ENCODE measurements at places on chromosomes 2 and 18. TPM values are rescaled to one million over a fixed set of nuclear protein-coding genes. Genes with fewer than 3 reads are reported as not detected.
A peak's percentile ranks its signal among the peaks of the same experiment; 100 is the strongest.

GALNT13 gene
- total RNA-seq = 0.78 TPM

KCNG2 gene
- total RNA-seq = 0.23 TPM

DNA sequence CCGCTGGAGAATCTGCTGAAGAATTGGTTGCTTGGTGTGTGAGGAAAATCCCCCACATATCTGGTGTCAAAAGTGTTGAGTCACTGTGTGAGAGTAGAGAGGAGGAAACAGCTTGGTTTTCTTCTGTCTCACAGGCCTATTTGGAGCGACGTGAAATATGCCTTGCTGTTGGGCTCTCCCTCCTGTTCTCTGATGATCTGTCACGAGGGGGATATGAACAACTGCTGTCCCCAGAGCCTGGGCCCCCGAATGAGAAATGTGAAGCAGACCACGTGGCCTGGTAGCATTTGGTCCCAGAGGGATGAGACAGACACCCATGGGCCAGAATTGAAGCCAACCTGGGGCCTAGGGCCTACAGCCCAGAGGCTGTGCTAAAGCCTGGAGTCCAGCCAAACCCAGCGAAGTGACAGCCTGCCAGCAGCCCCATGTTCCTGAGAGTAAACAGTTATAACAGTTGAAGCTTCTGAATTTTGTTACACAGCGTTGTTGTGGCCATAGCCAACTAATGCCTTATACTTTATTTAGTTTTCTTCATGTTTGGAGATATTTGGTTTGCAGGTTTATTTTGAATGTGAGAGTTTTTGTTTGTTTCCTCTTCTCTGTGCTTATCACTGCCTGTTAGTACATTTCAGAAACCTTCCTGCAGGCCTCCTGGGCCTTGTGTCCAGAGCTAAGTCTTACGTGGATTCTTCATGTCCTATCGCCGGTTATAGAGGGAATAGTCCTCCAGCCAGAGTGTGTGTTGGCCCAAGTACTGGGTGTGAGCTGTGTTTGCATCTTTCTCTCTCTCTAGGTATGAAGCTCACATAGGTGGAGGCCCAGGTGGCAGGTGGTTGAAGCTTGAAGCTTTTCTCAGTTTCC lies 18.7 kb upstream of the COLEC12 start:
- no peaks in the 10 kb centered on the region for H3K36me3 ChIP-seq
- H3K27me3 ChIP-seq = no peaks in the 10 kb centered on the region
- no peak overlapping the region for H3K4me3 ChIP-seq
- peak; percentile 83 for DNase-seq

DNA sequence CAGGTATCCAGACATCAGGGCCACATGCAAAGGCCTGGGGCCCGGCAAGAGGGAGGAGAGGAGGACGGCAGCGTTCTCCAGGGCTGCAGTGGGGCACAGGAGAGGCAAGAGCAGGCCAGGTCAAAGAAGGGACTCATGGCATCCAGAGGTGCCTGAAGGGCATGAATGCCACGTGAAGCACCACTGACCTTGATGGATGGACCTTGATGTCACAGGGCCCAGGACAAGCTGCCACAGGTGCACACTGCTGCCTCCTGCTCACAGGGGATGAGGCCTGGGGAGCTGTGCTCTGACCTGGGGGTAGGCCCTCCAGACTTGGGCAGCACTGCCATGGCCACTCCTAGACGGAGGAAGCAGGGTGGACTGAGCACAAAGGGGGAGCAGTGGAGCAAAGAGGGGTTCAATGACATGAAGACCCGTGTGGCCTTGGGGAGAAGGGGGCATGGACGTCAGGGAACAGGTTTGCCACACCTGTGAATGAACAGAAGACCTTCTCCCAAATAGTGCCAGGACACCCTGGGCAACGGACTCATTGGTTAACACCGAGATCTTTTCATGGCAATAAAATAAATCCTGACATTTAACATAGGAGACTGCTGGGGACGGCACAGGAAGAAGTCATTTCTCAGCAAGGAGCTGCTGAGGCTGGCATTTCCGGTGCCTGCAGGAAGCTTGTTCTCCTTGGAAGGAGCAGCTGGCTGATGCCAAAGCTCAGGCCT lies 65.6 kb downstream of the EMX1 start:
- H3K4me3 ChIP-seq = no peak overlapping the region
- no peaks in the 10 kb centered on the region for H3K27me3 ChIP-seq
- H3K4me1 ChIP-seq = no peaks in the 10 kb centered on the region
- peak; percentile 58 for DNase-seq
- no peak overlapping the region for H3K27ac ChIP-seq

SERPINB11 gene
- not detected for total RNA-seq

GRCh38 chr2:105885456-105885855 lies 140.7 kb downstream of the NCK2 start:
- H3K36me3 ChIP-seq = peaks cover 3% of the 10 kb centered on the region
- H3K4me3 ChIP-seq = no peak overlapping the region
- H3K27me3 ChIP-seq = no peaks in the 10 kb centered on the region
- peaks cover 11% of the 10 kb centered on the region for H3K4me1 ChIP-seq
- H3K27ac ChIP-seq = no peak overlapping the region
- no peak for DNase-seq

SLC9A4 gene
- total RNA-seq = not detected

DNA sequence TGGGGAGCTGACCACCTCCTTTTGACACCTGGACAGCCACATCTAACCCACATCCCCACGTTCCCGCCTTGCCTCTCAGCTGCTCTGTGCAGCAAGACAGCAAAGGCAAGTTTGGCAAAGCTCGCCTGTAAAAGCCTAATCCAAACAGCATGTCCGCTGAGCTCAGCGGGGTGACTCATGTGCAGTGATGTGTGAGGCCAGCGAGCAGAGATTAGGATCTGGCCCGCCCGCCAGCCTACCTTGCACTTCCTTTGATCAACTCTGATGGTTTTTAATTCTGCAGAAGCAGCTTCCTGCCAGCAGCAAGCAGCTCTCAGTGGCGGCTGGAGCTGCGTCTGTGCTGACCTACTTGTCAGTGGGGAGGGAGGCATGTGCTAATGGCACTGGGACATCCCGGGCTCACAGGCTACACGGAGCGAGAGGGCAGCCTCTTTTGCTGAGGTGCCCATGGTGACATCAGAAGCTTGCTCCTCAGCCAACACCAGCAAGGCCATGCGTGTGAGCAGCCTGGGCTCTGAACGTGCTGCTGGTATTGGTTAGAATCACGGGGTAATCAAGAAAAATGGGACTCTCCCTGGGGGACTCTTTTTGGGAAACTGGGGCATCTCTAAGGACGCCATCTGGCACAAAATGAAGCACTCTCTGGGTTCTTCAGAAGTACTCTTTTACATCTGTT lies 36.0 kb upstream of the EML4 start:
- peak; percentile 93 for DNase-seq
- peak overlapping the region; percentile 2 for H3K4me3 ChIP-seq
- no peaks in the 10 kb centered on the region for H3K4me1 ChIP-seq
- no peaks in the 10 kb centered on the region for H3K36me3 ChIP-seq
- peak overlapping the region; percentile 62 for H3K27ac ChIP-seq
- H3K27me3 ChIP-seq = no peaks in the 10 kb centered on the region

DNA sequence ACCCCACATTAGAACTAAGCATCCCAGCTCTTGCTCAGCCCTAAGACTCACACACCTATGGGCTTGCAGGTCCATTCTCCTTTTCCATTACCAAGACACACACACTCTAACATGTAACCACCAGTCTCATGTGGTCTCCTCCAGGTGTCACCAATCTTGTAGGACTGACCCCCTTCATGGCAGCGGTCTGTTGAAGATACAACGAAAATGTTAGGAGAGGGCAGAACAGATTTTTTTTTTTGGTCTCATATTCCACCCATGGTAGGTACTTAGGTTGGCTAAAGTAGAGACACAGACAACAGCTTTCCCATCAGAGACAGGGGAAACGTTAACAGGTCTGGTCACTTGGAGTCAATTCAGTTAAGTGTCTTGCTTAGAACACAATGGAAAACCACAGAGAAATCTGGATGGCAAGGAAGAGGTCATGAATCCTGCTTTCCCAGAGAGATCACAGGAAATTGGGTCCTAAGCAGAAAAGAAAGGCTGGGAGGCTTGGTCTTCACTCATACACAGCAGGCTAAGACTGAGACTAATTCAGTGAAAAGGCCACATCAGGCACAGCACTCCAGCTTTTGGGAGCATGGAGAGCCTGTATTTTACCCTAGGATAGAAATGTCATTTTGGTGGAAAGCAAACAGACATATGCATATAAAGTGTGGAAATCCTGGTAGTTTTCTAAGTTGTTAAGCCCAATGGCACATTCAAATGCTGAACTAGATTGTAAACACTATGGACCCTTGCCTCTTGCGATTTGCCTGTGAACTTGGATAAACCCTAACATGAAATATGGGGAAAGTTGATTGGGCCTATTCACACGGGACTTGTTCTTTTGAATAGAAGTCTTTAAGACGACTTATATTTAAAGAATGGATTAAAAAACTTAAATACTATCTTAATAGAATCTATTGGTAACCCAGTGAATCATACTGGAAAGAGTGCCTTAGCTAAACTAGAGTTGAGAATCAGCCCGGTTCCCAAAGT lies 3.8 kb downstream of the FN1 start:
- peaks cover 4% of the 10 kb centered on the region for H3K4me1 ChIP-seq
- H3K27me3 ChIP-seq = no peaks in the 10 kb centered on the region
- no peak overlapping the region for H3K27ac ChIP-seq
- DNase-seq = no peak

DNA sequence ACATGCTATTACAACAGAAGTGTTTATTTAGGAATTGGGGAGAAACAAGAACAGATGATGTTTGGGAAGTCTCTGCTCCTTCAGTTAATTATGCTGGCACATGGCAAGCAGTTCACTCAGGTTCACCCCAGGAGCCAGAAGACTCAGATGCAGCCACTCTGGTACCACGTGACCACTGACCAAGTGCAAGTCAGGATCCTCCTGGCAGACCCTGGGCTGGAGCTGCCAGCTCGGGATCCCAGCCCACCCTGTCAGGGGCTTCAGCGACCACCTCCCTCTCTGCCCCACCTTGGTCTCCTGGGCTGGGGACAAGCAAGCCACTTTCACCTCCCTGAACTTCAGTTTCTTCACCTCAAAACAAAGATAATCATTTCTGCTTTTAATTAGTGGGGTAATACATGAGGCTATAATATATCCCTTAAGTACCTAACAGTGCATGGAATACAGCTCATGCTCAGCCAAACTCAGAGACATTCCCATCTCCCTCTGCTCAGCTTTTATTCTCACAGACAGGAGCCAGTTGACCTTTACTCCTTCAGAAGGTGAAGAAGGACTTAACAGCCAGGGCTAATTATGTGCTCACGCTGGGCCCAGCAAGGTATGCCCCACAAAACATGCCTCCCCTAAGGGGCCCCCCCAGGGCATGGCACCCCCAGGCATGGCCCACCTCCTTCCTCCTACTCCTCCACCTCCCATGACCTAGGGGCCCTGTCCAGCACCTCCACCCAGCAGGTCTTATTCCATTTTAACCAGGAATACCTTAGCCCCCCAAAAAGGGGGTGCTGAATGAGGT lies 11.8 kb downstream of the CRACDL start:
- H3K4me3 ChIP-seq = no peak overlapping the region
- DNase-seq = no peak
- H3K4me1 ChIP-seq = no peaks in the 10 kb centered on the region
- no peaks in the 10 kb centered on the region for H3K36me3 ChIP-seq
- no peaks in the 10 kb centered on the region for H3K27me3 ChIP-seq

DNA sequence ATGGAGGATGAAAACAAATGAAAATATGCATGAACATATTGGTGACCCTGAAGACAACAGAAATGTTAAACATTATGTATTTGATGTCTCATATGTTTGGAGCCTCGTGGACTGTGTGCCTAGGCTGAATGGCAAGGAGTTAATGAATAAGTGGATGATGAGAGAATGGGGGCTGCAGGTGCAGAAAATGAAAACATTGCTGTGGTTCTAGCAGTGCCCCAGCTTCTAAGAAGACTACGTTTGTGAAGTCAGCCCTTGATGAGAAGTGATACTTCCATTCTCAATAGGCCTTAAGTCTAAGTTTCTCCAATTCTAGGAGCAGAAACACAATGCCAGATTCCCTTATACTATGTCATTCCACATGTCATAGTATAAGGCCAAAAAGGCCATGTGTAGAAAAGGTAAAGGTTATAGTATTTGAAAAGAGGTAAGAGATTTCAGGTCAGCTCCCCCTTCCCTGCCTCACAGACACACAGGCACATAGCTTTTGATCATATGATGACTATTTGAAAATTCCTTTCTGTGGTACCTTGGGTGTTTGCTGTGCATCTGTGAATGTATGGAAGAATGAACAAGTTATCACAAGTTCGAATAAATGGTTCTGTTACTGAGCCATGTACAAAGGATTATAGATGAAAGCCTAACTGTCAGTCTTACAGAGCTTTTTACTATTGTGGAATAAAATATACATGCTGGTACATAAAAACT lies 280.8 kb downstream of the SETBP1 start:
- peaks cover 9% of the 10 kb centered on the region for H3K4me1 ChIP-seq
- H3K27ac ChIP-seq = no peak overlapping the region
- DNase-seq = no peak

GRCh38 chr2:174594456-174594855 lies 3.1 kb downstream of the WIPF1 start:
- DNase-seq = no peak
- H3K4me1 ChIP-seq = peaks cover 16% of the 10 kb centered on the region
- no peaks in the 10 kb centered on the region for H3K27me3 ChIP-seq
- no peaks in the 10 kb centered on the region for H3K36me3 ChIP-seq
- no peak overlapping the region for H3K4me3 ChIP-seq

RHOB gene
- total RNA-seq = 271 TPM

- H3K36me3 ChIP-seq = no peaks in the 10 kb centered on the region
- H3K4me1 ChIP-seq = peaks cover 4% of the 10 kb centered on the region
- no peaks in the 10 kb centered on the region for H3K27me3 ChIP-seq
- peak overlapping the region; percentile 29 for H3K27ac ChIP-seq
- DNase-seq = no peak
Measured at GRCh38 chr18:56327191-56327885, 311.1 kb downstream of the TXNL1 start.

GRCh38 chr2:150471813-150472510 lies 15.5 kb downstream of the RND3 start:
- peaks cover 3% of the 10 kb centered on the region for H3K36me3 ChIP-seq
- H3K27ac ChIP-seq = no peak overlapping the region
- DNase-seq = no peak

- no peak overlapping the region for H3K27ac ChIP-seq
- H3K4me1 ChIP-seq = no peaks in the 10 kb centered on the region
Measured at GRCh38 chr18:36264283-36264682, 33.2 kb upstream of the FHOD3 start.

GRCh38 chr18:5998907-5999306 lies 103.6 kb upstream of the TMEM200C start:
- H3K4me1 ChIP-seq = no peaks in the 10 kb centered on the region
- no peak for DNase-seq
- no peaks in the 10 kb centered on the region for H3K27me3 ChIP-seq
- H3K36me3 ChIP-seq = no peaks in the 10 kb centered on the region
- no peak overlapping the region for H3K27ac ChIP-seq
- H3K4me3 ChIP-seq = no peak overlapping the region

- no peak overlapping the region for H3K4me3 ChIP-seq
- H3K27ac ChIP-seq = no peak overlapping the region
- no peak for DNase-seq
- H3K36me3 ChIP-seq = no peaks in the 10 kb centered on the region
- H3K27me3 ChIP-seq = no peaks in the 10 kb centered on the region
Measured at GRCh38 chr2:16387461-16387984, 278.1 kb downstream of the CYRIA start.

GRCh38 chr2:156332534-156333273 lies at the start of gene NR4A2:
NR4A2 (minus strand) TSS chr2:156332721; CDS start chr2:156330186, 2,535 bp downstream.
- H3K36me3 ChIP-seq = no peaks in the 10 kb centered on the region
- peak within 1 kb of the TSS; percentile 93 for H3K27ac ChIP-seq
- no peaks in the 10 kb centered on the region for H3K4me1 ChIP-seq
- H3K27me3 ChIP-seq = no peaks in the 10 kb centered on the region
- H3K4me3 ChIP-seq = peak within 1 kb of the TSS; percentile 59

- no peak overlapping the region for H3K4me3 ChIP-seq
- H3K36me3 ChIP-seq = no peaks in the 10 kb centered on the region
- no peak overlapping the region for H3K27ac ChIP-seq
- no peak for DNase-seq
- H3K4me1 ChIP-seq = no peaks in the 10 kb centered on the region
Measured at GRCh38 chr18:59743566-59743965, 46.3 kb upstream of the CCBE1 start.

EML6 gene
- 2.7 TPM for total RNA-seq

SERPINB10 gene
- not detected for total RNA-seq

SAG gene
- not detected for total RNA-seq
